ENCODE measurements at places on chromosomes 1 and 21.
A peak's percentile ranks its signal among the peaks of the same experiment; 100 is the strongest.

GRCh38 chr1:38925391-38925790 lies 16.2 kb downstream of the RHBDL2 start:
- H3K36me3 ChIP-seq = no peaks in the 10 kb centered on the region
- DNase-seq = no peak
- peaks cover 1% of the 10 kb centered on the region for H3K27me3 ChIP-seq

DNA sequence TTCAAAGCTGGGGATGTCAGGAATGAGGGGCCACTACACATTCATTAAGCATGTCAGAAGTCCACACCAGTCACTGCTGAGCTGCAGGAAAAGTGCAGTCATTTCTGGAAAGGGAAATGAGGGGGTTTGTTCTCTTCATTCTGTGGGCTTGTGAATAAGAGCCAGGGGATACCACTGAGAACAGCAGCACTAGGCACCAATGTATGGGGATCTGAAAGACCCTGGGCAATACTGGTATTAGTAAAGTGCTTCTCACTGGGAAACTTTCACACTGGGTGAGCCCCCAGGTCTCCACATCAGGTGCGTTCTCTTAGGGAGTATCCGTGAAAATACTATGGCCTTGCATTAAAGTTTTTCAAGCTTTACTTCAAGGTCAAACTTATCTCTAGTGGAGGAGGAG lies 49.9 kb downstream of the TGFB2 start:
- no peak overlapping the region for H3K27ac ChIP-seq
- H3K36me3 ChIP-seq = no peaks in the 10 kb centered on the region
- peaks cover 26% of the 10 kb centered on the region for H3K4me1 ChIP-seq

DNA sequence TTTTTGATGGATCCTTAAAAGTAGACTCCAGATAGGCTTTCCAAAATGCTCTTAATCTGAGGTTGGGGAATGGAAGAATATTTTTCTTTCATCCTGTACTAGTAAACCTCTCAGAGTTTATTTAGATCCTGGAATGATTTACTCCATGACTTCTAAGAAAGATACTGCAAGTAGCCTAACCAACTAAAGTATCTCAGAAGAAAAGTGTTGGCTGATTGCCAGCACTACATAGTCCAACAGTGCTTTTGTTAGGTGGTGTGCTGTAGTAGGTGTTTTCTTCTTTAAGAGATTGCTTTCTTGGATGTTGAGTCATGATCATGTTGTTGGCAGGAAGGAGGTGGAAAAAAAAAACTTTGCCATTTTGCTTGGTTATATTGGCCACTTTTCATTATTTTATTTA lies 119.8 kb downstream of the OSBPL9 start:
- peak; percentile 41 for DNase-seq
- H3K4me1 ChIP-seq = peaks cover 60% of the 10 kb centered on the region
- 0 out of 2 replicates have a peak, but pooled peaks cover 2% of the 10 kb centered on the region for H3K36me3 ChIP-seq
- no peaks in the 10 kb centered on the region for H3K27me3 ChIP-seq
- H3K4me3 ChIP-seq = no peak overlapping the region

- H3K27ac ChIP-seq = no peak overlapping the region
- no peaks in the 10 kb centered on the region for H3K4me1 ChIP-seq
Measured at GRCh38 chr1:202129453-202130296, 7.0 kb downstream of the GPR37L1 start.

DNA sequence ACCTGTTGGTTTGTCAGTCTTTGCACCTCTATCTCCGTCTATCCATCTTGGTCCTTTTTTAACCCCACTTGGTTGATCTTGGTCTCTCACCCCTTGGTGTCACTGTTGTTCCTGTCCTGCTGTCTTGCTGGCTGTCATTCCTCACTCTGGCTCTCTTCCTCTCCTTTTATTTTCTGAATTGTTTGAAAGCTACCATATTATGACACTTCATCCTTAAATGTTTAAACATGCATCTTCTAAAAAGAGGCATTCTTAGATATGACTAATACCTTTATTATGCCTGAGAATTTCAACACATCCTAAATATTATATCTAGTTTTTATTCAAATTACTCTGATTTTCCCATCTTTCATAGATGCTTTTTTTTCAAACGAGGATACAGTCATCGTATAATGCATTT lies 37.0 kb downstream of the BACH1 start:
- H3K27ac ChIP-seq = peak overlapping the region; percentile 70
- peaks cover 32% of the 10 kb centered on the region for H3K36me3 ChIP-seq
- no peak for DNase-seq
- H3K27me3 ChIP-seq = no peaks in the 10 kb centered on the region
- peaks cover 85% of the 10 kb centered on the region for H3K4me1 ChIP-seq

- no peak overlapping the region for H3K27ac ChIP-seq
- no peak overlapping the region for H3K4me3 ChIP-seq
- no peaks in the 10 kb centered on the region for H3K36me3 ChIP-seq
- H3K27me3 ChIP-seq = peaks cover 13% of the 10 kb centered on the region
Measured at GRCh38 chr1:162276493-162276892, 100.2 kb downstream of the SPATA46 start.

- H3K27me3 ChIP-seq = peaks cover 4% of the 10 kb centered on the region
- DNase-seq = no peak
- H3K4me1 ChIP-seq = peaks cover 35% of the 10 kb centered on the region
- peak overlapping the region; percentile 98 for H3K27ac ChIP-seq
- peak overlapping the region; percentile 92 for H3K4me3 ChIP-seq
Measured at GRCh38 chr1:32012709-32013385, 821 bp upstream of the KHDRBS1 start.

DNA sequence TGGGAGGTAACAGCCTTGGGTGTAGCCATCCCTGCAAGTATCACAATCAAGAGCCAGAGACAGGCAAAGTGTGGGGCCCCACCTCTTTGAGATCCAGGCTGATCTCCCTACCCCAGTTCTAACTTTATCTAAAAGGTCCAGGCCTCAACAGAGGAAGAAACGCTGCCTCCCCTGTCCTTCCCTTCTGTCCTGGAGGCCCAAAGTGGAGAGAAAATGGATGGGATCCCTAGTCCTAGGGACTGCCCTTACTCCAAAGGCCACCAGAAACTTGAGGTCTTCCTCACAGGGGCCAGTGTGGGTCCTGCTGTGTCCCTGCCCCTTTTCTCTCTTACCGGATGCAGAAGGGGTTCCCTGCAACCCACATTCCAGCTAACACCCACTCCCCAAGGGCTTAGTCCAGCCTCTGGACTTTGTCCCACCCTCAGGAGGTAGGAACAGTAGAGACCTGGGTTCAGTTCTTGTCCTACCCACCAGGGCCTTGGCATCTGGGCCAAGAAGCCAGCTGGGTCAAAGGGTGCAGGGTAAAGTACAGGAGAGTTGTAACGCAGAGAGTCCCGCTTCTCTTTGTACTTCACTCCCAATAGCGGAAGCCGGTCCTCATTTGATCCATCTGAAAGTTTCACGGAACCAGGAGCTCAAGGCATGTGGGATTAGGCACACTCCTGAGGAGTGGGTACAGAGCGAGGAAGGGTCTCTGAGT lies 1.9 kb downstream of the HDGF start:
- H3K4me3 ChIP-seq = peak overlapping the region; percentile 98
- peaks cover 65% of the 10 kb centered on the region for H3K4me1 ChIP-seq
- H3K27ac ChIP-seq = peak overlapping the region; percentile 98
- no peak for DNase-seq
- peaks cover 28% of the 10 kb centered on the region for H3K36me3 ChIP-seq

GRCh38 chr1:1857096-1857703 lies 33.7 kb downstream of the GNB1 start:
- H3K36me3 ChIP-seq = peaks cover 19% of the 10 kb centered on the region
- DNase-seq = no peak
- no peak overlapping the region for H3K4me3 ChIP-seq
- H3K27ac ChIP-seq = peak overlapping the region; percentile 92

GRCh38 chr1:201486187-201486586 lies 17.2 kb upstream of the PHLDA3 start:
- no peak overlapping the region for H3K4me3 ChIP-seq
- peaks cover 67% of the 10 kb centered on the region for H3K4me1 ChIP-seq
- H3K27me3 ChIP-seq = peaks cover 31% of the 10 kb centered on the region
- DNase-seq = no peak

DNA sequence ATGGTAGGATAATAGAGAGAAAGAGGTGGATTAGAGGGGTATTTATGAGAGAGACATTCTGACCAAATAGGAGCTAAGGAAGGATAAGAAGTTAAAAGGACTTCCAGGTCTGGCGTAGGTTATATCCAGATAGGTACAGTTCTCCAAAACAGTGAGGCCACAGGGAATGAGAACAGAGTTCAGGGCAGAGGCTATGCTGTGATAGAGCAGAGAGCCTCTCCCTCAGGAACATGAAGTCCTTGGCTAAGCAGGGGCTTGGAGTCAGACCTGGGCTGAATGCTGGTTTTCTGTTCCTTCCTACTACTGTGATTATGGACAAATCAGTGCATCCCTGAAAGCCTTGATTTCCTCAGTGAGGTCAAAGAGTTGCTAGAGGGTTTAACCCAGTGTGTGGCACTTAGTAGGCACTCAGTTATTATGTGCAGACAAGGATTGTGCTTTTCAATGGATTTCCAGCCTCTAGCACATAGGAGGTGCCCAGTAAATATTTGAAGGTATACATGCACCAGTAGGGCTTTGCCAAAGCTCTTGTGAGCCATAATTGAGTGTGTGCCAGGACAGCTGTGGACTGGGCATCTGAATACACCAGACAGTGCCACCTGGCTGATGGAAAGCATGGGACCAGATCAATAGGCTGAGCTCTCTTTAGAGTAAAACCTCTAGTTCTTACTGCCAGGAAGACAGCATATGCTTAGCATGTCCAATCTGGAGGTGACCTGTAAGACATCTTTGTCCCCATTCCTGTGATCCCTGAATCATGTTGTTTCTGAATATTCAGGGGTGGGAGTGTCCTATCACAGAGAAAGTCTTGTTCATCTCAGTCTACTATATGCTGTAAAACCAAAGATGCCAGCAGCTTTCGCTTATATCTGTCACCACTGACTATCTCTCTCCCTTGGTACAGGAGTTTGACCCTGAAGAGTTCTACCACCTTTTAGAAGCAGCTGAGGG lies 111.1 kb downstream of the PIK3R3 start:
- peaks cover 10% of the 10 kb centered on the region for H3K36me3 ChIP-seq
- no peak overlapping the region for H3K4me3 ChIP-seq
- H3K27me3 ChIP-seq = no peaks in the 10 kb centered on the region
- H3K4me1 ChIP-seq = no peaks in the 10 kb centered on the region
- H3K27ac ChIP-seq = no peak overlapping the region

DNA sequence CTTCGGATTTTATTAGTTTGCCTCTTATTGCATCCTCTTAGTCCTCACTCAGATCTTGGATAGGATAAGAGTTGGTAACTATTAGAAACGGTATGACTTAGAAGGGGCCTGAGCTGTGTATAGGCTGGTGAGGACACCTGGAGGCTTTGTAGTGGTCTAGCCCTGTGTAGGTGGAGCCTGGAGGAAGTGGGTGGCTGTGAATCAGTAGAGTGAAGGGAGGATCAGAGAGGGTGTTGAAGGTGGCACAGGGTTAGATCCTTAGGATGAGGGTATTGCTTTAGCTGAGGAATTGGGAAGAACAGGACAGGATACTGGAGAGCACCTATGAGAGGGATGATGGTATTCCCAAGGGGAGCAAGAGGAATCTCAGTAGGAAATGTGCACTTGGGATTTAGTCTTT lies 5.7 kb downstream of the VANGL1 start:
- H3K27me3 ChIP-seq = no peaks in the 10 kb centered on the region
- no peak overlapping the region for H3K27ac ChIP-seq
- no peak for DNase-seq
- no peak overlapping the region for H3K4me3 ChIP-seq

DNA sequence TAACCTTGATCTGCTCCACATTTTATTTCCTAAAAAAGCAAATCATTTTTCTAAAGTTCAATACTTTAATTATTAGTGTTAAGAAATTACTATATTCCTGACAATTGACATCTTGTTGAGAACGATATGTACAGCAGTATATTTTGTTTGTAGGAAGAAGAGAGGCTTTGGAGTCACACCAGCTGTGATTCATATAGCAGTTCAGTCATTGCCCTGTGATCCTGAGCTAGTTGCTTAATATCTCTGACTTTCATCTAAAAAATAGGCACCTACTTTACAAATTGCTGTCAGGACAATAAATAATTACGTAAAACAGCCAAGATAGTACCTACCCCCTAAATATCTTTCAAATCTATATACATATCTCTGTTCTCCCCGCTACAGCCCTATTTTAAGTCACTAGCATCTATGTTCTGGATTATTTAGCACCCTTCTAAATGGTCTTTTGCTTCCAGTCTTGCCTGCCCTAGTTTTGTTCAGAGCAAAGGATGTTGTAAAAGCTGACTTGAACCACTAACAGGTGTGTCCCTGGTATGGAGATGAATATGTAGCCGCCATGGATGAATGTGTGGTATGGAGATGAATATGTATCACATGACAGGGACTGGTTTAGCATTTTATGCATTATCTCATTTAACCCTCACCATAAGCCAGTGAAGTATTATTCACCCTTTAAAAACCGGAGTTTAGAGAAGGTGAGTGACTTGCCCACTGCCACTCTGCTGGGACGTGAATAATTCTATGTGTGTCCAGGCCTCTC lies 42.2 kb downstream of the RNF220 start:
- H3K4me1 ChIP-seq = no peaks in the 10 kb centered on the region
- H3K27me3 ChIP-seq = peaks cover 22% of the 10 kb centered on the region
- DNase-seq = no peak

- peaks cover 30% of the 10 kb centered on the region for H3K4me1 ChIP-seq
- peaks cover 2% of the 10 kb centered on the region for H3K27me3 ChIP-seq
- no peak for DNase-seq
- no peak overlapping the region for H3K27ac ChIP-seq
- no peak overlapping the region for H3K4me3 ChIP-seq
Measured at GRCh38 chr1:39105841-39106765, 80.0 kb downstream of the NDUFS5 start.

GRCh38 chr1:3776231-3776961 lies 3.8 kb downstream of the SMIM1 start:
- H3K36me3 ChIP-seq = peaks cover 11% of the 10 kb centered on the region
- H3K4me1 ChIP-seq = peaks cover 4% of the 10 kb centered on the region
- peaks cover 3% of the 10 kb centered on the region for H3K27me3 ChIP-seq
- H3K4me3 ChIP-seq = no peak overlapping the region
- DNase-seq = no peak

GRCh38 chr1:211371406-211372105 lies 44.9 kb downstream of the TRAF5 start:
- no peaks in the 10 kb centered on the region for H3K27me3 ChIP-seq
- DNase-seq = no peak
- H3K27ac ChIP-seq = no peak overlapping the region
- peaks cover 5% of the 10 kb centered on the region for H3K4me1 ChIP-seq

- peaks cover 18% of the 10 kb centered on the region for H3K4me1 ChIP-seq
- no peak overlapping the region for H3K4me3 ChIP-seq
- H3K27me3 ChIP-seq = peaks cover 3% of the 10 kb centered on the region
- peaks cover 35% of the 10 kb centered on the region for H3K36me3 ChIP-seq
- no peak overlapping the region for H3K27ac ChIP-seq
Measured at GRCh38 chr1:151897991-151898431, 11.3 kb downstream of the THEM4 start.

DNA sequence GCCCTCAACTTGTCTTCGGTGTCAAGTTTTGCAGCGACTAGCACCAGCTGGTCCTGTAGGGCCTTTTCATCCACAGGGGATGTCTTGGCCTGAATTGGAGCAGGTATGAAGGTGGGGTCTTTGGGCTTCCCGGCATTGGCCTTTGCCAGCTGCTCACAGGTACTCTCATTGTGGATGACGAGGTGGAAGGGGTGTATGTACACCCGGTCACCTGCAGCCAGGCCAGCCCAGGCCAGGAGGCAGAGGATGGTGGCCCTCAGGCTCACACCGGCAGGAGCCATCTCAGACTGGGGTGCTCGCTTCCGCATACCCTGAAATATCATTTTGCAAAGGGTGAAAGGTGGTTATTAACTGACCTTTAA lies 3.4 kb downstream of the AGT start:
- no peak overlapping the region for H3K4me3 ChIP-seq
- no peak for DNase-seq
- H3K27me3 ChIP-seq = peaks cover 23% of the 10 kb centered on the region
- H3K27ac ChIP-seq = no peak overlapping the region

- H3K4me3 ChIP-seq = no peak overlapping the region
- no peak for DNase-seq
- H3K27ac ChIP-seq = no peak overlapping the region
- H3K36me3 ChIP-seq = peaks cover 34% of the 10 kb centered on the region
- no peaks in the 10 kb centered on the region for H3K4me1 ChIP-seq
Measured at GRCh38 chr1:19688041-19688842, 23.6 kb downstream of the HTR6 start.

All from HFFc6 (cell line).